ENCODE measurements at places on chromosomes 7 and 10. TPM values are rescaled to one million over a fixed set of nuclear protein-coding genes. Genes with fewer than 3 reads are reported as not detected.

GRCh38 chr10:110300486-110300986 is 4.2 kb downstream of the SMNDC1 start:
- no peak for DNase-seq

GRCh38 chr7:88317422-88317821 is 10.7 kb upstream of the STEAP4 start:
- DNase-seq = no peak

DNA sequence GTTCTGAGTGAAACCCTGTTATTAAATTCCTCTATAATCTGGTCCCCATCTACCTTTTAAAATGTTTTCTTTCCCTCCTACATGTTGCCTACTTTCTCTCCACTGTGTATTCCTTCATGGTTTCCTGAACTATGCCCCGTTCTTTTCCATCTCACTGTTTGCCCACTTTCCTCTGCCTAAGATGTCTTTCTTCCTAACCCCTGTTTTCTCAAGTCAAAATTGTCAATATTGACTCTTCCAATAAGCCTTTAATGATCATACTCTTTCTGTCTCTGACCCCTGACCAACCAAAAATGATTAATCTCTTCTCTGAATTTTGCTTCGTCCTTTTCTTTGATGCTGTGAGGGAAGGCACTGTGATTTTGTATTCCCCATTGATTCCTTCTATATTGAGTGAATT is 30.6 kb upstream of the OIT3 start:
- DNase-seq = no peak

GRCh38 chr7:121578669-121579068 is 182.6 kb upstream of the FAM3C start:
- DNase-seq = no peak

DNA sequence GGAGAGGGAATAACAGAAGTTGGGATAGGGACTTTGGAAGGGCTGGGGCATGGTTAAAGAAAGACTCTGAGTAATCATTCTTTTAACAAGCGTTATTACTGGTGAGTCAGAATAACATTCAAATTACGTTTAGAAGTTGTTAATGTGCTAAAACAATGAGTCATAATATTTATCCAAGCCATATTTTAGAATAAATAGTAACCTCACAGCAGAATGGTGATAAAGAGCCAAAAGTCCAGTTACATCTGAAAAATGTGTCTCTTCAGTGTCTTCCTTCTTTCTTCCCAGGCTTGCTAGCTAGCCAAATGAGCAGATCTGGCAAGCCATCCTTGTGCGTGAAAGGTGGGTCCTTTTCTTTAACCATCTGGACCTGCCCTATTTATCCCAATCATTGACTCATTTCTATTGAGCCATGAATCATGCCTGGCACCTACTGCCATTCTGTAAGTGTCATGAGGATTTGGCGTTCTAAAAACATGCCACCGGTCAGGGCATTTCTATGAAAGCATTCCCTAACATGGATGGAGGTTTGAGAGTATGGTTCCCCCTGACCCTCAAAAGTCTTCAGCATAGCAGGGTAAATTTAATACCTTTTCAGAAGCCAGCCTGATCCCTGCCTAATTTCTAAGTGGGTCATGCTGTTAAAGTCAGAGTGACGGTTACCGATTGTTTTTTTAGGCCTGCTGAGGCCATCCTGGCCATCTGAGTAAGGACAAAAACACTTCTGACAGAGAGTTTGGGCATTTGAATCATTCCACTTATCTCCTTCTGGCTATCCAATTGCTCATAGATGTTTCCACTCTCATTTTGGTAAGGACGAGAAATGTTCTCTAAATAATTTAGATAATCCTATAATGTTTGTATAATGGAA is 26.9 kb downstream of the MYPN start:
- DNase-seq = no peak

DNA sequence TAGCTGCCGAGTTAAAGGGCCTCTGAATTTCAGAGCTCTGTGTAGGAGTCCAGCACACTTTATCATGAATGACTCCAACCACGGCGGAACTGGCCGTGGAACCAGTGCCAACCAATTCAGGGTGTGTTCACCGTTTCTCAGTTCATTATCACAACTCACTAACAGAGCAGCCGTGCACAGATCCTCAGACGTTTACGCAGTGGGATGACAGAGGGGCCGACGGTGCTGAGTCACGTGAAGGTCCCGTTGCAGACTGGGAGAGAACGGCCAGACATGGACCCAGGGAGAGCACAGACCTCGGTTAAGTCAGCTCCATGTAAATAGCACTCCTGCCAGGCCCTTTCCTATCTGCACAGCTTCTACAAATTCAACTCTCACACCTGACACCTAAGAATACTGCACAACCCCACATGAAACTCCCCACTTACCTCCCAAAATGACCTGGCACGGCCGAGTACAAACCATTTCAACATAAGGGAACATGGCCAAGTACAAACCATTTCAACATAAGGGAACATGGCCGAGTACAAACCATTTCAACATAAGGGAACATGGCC is 95.5 kb downstream of the DIP2C start:
- DNase-seq = no peak

DNA sequence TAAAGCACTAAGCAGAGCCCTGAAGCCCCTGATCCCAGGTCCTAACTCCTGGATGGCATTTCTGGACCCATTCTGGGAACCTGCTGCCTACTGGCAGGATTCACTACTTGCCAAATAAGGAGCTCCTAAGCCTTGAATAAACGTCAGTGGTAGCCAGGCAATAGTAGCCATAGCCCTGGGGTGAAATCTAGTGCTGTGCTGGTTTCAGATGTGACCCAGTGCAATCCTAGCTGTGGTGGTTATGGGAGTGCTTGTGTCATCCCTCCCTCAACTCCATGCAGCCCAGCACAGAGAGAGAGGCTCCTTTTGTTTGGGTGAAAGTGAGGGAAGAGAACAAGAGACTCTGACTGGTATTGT is 43.7 kb downstream of the PCLO start:
- no peak for DNase-seq

DNA sequence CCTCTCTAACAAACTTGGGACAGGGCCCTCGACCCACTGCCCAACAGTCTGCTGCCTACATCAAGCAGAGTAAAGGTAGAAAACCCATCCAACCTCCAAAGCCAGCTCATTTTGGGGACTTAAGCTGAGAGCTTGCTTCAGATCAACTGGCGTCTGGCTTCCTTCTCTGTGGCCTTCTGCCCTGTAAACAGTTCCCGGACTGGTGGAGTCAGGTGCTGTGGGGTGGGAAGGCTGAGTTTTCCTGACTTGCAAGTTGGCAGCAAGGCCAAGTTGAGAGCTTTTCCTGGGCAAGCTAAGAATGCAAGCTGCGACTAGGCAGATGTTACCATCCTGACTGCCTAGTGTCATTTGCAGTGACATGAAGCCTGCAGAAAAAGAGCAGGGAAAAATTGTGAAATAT is 3.7 kb downstream of the GALNT17 start:
- DNase-seq = no peak

GRCh38 chr10:7890781-7891180 is 72.5 kb downstream of the TAF3 start:
- DNase-seq = no peak

DNA sequence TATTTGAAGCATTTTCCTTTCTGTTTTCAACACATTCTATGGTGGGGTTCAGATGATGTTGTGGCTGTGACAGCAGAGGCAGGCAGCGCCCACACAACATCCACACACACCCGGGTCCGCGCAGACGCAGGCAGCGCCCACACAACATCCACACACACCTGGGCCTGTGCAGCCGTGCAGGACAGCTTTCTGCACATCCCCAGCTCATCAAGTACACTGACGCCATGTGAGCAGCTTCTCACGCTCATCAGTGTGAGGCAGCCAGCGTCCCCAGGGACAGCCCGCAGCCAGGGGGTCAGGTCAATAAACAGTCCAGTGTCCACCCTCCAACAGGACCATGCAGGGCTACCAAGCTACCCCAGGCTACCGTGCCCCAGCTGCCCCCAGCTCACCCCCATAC is 272.8 kb upstream of the TCERG1L start:
- DNase-seq = no peak

- no peak for DNase-seq
Measured at GRCh38 chr10:87694011-87694794, 34.5 kb downstream of the PAPSS2 start.

Gene WDFY4
- 1.1 TPM for total RNA-seq

Gene ZDHHC6
- total RNA-seq = 16.5 TPM

Gene CALN1
- total RNA-seq = not detected

Gene IKZF5
- 9.7 TPM for total RNA-seq

Gene EVX1
- not detected for total RNA-seq

Data from Right ventricle myocardium superior (tissue), 1 donor.